GDM1 (cell line): ENCODE measurements at places on chromosomes 11 and 22.

GRCh38 chr22:38304526-38304925, 12.7 kb downstream of the CSNK1E start:
- no peak for DNase-seq

GRCh38 chr11:14418801-14419417, 59.9 kb upstream of the RRAS2 start:
- no peak for DNase-seq

DNA sequence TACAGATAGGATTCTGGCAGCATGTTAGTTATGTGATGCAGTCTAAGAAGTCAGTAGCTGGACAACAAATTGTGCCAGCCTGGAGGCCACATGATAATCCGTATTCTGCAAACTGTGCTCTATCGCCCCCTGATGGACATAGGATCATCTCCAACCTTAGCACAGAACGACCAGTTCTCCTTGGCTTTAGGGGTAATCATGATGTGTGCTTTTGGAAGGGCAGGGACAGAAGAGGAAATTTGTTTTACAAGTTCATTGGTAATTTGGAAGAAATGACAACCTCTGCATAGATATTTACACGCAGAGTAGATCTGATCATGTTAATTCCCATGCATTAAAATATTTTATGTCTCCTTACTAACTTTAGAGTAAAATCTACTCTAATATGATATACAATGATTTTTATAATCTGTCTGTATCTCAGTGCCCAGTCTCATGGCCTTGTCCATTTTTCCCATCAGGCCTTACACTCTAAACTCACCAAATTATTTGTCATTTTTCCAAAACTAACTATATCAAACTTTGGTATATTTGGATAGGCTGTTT, 12.1 kb downstream of the OR10D3 start:
- DNase-seq, result peak; percentile 25

GRCh38 chr22:46777609-46777970, 15.1 kb downstream of the TBC1D22A start:
- DNase-seq, result peak; percentile 39

- DNase-seq, result no peak
Observed at GRCh38 chr11:69373251-69373635, 79.3 kb downstream of the MYEOV start.

GRCh38 chr11:74956397-74957015, 7.4 kb downstream of the SPCS2 start:
- no peak for DNase-seq

DNA sequence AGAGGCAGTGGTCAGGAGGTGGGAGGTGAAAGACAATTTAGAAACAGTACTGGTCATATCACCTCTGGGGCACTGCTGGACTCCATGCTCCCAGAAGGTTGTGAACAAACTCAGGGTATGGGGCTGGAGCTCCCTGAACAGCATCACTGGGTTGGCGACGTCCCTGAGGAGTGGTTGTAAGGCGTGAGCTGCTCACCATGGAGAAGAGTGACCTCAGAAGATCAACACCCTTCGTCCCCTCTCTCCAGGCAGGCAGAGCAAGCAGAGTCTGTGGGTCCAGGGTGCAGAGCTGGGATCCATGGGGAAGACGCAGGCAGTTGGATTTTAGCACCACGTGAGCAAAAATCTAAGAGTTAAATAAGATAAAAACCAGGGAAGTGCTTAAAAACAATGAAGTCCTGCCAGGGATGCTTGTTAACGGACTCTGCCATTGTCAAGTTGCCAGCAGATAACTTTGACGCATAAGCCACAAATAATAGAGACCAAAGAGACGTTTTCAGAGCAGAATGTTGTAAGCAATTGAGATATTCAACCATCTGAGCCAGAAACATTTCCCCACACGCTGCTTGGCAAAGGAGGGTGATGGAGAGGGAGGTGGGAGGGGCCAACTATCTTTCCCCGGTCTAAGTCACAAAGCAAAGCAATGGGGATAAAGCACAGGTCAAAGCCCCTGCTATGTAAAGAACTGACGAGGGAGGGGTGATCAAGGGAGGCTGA, 13.6 kb downstream of the PNPLA5 start:
- DNase-seq, result no peak

GRCh38 chr22:49323751-49324415, 503.8 kb downstream of the BRD1 start:
- DNase-seq, result no peak

- no peak for DNase-seq
Observed at GRCh38 chr11:74971424-74971823, 17.3 kb upstream of the NEU3 start.

- no peak for DNase-seq
Observed at GRCh38 chr22:50194037-50194805, 6.6 kb upstream of the SELENOO start.

DNA sequence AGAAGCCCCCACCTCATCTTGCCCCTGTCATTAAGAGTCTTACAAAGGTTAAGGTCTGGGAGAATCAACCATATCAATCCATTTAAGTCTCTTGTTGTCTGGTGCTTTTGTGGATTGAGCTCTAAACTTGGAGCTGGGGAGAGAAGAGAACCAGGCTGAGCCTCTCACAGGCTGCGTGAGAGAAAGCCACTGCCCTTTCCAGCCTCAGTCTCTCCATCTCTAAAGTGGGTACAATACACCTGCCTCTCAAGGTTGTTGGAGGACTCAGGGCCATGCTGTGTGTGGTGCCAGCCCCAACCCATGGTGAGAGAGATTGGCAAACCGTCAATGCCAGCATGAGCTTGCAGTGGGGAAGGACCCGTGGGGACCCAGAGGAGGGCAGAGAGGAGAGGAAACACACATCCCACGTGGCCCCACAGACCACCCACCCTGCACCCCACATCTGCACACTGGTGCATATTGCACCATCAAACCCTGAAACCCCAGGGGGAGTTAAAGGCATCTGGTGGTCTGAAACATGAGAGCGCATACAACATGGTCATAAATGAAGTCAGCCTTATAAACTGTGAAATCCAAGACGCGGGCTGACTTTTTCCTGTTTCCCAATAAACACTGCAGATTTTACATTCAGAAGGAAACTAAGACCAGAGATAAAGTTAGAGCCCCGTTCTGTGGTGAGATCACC, 27.5 kb upstream of the FBLN1 start:
- DNase-seq, result no peak

DNA sequence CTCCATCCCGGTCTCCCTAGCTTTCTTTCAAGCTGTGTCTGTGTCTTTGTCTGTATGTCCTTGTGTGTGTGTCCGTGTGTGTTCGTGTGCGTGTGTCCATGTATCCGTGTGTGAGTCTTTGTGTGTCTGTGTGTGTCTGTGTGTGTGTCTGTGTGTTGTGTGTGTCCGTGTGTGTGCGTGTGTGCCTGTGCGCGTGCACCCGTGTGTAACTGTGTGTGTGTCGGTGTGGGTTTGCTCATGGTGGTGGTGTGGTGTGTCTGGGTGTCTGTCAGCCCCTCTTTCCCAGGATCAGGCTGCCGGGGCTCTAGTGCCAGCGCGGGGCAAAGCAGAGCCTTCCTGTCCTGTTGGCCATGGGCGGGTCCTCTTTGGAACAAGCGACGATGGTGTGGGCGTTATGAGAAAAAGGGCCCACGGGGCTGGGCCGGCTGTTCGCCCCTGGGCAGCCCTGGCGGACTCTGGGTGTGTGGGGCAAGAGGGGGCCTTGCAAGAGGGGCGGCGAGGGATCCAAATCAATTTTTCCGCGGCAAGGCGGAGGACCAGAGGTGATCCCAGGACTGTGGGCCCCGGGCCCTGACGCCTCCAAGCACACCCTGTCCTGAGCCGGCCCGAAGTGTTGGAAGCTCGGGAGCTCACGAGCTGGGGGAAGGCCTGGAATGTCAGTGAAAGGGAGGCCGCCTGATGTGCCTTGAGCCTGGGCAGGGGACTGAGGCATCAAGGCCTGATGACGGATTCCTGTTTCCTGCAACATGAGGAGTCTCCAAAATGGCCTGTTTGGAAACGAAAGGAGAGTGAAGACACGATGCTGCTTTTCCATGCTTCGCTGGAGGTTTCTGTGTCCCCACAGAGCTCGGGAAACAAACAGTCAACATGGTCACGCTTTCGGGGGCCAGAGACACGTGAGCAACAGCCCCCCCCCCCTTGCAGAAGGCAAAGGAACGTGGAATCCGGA, 3929.2 kb upstream of the OR11H1 start:
- no peak for DNase-seq
